ENCODE measurements at places on chromosomes 1 and 21.

DNA sequence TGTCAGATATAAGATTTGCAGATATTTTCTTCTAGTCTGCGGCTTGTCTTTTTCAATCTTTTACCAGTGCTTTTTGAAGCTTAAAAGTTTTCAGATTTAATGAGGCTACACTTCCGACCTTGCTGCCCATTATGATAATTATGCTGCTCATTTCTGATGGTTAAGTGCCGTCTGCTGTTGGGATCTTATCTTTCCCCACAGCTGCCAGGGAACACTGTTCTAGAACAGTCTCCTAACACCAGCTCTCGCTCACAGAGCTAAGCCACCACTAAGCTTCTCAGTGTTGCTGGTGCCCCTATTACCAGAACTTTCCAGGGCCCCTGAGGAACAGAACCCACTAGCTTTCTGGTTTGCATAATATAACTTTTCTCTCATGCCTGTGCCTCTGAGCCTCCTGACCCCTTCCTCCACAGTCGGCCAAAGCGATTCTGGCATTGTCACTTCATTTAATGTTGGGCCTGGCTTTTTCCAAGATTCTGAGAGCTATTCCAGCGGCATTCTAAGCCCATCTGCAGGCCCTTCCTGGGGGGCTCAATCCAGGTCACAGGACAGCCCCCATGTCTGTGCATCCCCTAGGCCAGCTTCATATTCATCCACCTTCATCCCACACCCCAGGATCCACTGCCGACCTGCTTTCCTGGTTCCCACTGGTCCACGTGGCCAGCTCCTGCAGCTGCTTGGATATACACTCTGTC is 237.0 kb downstream of the PTPRU start:
- DNase-seq, result no peak

DNA sequence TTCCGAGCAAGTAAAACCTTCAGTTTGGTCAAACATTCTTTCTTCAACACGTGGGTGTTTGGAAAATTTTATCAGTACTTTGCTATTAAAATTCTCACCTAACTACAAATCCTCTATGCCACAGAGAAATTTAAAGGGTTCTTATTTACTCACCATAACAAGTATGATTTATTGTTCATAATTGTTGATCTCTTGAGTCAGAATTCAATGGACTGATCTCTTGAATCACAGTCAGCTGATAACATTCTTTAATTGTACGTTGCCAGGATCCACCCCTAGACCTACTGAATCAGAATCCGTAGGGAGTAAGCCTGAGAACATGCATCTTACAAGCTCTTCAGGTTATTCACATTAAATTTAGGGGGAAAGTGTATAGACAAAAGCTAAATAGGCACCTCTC is 51.2 kb downstream of the DIPK1A start:
- DNase-seq, result no peak

DNA sequence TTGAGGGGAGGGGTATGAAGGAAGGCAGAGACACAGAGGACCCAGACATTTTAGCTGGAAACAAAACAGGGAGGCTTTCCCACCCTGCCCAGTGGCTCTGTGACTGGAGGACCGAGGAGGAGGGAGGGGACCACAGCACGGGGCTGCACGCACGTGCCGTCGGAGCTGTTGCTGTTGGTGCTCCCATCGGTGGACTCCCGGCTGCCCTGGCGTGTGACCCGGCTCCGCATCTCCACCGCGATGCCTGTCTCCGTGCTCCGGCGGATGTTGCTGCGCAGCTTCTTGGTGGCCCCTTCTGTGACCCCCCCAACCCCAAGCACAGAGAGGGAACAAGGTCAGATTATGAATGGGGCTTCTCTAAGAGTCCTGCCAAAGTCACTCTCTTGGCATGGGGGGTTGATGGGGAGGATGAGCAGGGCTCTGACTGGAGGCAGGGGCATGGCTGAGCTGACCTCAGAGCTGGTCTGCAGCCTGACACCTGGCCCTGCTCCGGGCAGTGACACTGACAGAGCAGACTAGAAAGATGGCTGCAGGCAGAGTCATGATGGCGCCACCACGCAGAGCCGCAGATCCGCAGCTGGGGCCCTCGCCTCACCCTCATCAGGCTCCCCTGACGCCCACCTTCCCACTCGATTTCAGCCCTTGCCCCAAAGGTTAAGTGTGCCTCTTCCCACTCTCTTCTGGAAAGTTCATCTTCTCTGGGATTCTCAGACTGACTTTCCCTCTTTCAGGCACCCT is 29.6 kb downstream of the RIMS3 start:
- DNase-seq, result no peak

- no peak for DNase-seq
These were observed 4.2 kb downstream of the RASSF5 start for GRCh38 chr1:206511362-206512057.

DNA sequence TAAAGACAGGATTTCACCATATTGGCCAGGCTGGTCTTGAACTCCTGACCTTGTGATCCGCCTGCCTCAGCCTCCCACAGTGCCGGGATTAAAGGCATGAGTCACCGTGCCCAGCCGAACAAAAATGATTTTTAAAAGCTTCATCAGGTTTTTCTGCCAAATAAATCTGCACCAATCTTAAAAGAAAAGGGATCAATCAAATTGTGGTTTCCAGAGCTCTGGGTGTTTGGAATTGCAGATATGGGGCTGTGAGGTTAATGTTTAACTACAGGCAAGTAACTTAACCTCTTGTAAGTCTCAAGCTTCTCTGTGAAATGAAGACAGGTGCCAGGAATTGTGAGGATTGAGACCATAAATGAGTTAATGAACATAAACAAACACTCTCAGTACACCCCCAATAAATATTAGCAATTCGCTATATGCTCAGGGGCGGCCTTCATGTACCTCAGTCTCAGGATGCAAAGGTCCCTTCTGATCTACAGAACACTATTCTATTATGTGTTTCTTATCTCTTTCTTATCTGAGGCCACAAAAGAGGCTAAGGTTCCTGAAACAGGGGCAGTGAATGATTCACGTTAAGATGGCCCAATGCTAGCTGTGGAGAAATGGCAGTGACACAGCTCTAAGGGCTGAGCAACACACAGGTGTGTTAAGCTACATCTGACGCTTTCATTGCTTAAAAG is 7.1 kb upstream of the GNPAT start:
- no peak for DNase-seq

DNA sequence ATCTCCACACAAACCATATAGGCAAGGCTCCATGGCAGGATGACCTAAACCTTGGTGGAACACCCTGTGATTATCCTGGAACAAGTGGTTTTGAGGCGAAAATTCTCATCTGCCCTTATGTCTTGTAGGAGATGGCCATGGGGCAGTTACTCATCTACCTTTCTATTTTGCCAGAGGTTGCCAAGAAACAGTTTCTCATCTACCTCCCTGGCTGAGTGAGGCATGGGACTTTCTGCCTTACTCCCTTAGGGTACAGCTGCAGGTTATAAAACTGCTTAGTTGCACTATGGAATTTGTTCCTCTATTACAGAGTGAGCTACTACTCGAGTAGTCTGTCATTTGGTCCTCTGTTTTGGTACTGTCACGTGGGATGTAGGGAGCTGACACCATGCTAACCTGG is 31.3 kb upstream of the GUCA2A start:
- no peak for DNase-seq

- no peak for DNase-seq
These were observed 95.1 kb downstream of the WDR4 start for GRCh38 chr21:42784276-42784675.

DNA sequence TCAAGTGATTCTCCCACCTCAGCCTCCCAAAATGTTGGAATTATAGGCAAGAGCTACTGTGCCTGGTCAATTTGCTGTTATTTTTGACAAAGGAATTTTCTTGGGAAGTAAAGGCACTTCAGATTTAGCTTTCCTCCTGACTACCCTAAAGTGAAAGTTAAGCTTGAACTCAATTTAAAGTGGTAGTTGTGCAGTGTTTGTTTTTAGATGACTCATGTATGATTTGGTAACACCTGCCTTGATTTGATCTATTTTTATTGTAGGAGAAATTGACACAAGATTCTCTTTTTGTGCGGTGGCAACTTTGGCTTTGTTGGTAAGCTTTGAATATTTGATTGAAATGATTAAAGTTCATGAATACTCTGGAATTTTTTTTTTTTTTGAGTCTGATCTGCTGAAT is 5.0 kb downstream of the RABGGTB start:
- DNase-seq, result no peak

DNA sequence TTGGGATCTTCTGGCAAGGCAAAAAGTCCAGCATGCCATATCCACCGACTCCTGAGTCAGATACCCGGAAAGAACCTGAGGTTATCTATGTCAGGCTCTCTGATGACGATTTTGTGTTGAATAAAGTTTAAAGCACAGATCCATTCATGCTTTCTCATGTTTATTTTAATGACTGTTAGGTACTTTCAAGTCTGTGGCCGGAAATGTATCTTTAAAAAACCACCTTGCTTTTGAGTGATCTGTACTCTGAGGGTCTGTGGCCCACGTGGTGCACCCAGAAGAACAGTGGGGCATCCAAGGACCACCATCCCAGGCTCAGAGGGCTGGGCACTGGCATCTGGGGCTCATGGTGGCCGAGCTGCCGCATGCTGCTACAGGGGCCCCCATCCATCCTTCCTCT is 30.1 kb upstream of the VASH2 start:
- DNase-seq, result no peak

GRCh38 chr1:2267862-2268261 is 39.7 kb downstream of the SKI start:
- no peak for DNase-seq

- DNase-seq, result no peak
These were observed 18.0 kb upstream of the YTHDF2 start for GRCh38 chr1:28718586-28719331.

DNA sequence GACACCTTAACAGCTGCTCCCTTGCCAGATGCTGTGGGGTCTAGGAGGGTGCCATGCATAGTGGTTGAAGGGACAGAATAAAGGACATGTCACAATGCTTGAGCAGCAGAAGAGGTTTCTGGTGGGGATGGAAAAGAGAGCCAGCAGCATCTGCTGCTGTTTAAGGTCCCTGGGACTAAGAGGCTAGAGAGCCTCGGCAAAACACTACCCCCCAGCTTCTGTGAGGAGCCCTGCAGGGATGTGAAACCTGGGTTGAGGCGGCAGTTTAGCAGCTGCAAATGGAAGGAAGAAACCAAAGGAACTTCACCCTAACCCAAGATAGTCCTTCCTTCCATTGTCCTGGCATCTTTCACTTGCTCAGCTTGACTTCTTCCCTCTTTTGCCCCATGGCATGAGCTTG is 39.4 kb downstream of the PLXNA2 start:
- DNase-seq, result no peak

- DNase-seq, result peak; percentile 11
These were observed 165.0 kb downstream of the TRIM33 start for GRCh38 chr1:114345930-114346479.

GRCh38 chr1:10559386-10559785 is 84.6 kb downstream of the PEX14 start:
- DNase-seq, result no peak

- DNase-seq, result no peak
These were observed 15.6 kb downstream of the PAX7 start for GRCh38 chr1:18646091-18646785.

DNA sequence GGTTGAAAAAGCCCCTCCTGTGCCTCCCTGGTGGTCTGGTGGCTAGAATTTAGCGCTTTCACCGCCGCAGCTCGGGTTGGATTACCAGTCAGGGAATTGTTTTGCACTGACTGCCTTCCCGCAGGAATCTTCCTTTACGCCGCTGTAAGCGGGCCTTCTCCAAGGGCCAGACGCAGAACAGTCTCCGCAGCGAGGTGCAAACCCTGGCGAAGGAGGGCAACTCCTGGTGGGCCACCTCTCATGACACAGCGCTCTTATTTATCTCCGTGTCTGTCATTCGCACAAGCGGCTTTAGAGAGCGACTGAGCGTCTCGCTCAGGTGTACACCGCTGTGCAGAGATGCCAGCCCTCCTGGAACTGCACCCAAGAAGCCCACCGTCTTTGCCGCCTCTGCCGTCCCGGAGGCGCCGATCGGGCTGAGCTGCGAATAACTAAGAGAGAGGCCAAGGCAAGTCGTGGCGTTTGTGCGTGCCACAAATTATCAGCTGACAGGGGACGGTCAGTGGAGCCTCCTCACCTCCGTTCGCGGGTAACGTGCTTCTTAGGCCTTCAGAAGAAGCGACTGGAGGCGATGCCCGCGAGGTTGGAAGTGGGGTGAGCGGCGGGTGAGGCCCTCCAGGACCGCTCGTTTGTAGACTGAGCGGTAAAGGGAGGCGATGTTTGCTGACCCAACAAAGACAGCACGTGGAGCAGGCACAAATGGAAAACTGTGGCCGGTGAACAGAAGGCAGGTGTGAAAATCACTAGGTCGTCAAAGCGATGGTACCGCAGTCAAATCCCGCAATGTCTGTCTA is 93.5 kb downstream of the PRKAB2 start:
- DNase-seq, result no peak

GRCh38 chr1:100077531-100077930 is 55.2 kb downstream of the SASS6 start:
- DNase-seq, result no peak

DNA sequence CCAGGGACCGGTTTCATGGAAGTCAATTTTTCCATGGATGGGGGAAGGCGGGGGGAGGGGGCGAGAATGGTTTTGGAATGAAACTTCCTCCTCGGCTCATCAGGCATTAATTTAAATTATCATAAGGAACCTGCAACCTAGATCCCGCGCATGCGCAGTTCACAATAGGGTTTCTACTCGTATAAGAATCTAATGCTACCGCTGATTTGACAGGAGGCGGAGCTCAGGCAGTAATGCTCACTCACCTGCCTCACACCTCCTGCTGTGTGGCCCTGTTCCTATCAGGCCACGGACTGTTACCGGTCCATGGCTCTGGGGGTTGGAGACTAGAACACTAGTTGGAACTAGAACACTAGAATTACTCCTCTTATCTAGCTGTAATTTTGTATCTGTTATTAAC is 38.0 kb downstream of the PRRX1 start:
- DNase-seq, result no peak

DNA sequence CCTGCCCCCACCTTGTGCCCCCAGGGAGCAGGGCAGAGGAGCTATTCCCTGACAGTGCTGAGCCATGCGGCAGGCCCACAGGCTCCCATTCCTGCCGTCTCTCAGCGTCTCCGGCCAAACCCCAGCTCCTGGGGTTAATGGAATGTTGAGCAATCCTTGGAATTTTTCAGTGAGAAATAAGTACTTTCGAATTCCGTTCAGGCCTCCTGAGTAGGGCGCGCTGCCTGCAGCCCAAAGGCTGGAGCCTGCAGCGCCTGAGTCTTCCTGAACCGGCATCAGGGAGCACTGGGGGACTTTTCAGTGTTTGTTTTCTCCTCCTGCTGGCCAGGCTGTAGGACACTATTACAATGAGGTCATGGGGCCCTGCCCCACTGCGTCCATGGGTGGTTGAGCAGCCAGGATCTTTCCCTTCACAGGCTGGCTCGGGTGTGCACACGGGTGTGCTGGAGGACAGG is 33.3 kb upstream of the CSF1 start:
- DNase-seq, result no peak
